Endothelial cell (in vitro differentiated cells): ENCODE measurements at places on chromosomes 2 and 18. TPM values are rescaled to one million over a fixed set of nuclear protein-coding genes. Genes with fewer than 3 reads are reported as not detected.

DNA sequence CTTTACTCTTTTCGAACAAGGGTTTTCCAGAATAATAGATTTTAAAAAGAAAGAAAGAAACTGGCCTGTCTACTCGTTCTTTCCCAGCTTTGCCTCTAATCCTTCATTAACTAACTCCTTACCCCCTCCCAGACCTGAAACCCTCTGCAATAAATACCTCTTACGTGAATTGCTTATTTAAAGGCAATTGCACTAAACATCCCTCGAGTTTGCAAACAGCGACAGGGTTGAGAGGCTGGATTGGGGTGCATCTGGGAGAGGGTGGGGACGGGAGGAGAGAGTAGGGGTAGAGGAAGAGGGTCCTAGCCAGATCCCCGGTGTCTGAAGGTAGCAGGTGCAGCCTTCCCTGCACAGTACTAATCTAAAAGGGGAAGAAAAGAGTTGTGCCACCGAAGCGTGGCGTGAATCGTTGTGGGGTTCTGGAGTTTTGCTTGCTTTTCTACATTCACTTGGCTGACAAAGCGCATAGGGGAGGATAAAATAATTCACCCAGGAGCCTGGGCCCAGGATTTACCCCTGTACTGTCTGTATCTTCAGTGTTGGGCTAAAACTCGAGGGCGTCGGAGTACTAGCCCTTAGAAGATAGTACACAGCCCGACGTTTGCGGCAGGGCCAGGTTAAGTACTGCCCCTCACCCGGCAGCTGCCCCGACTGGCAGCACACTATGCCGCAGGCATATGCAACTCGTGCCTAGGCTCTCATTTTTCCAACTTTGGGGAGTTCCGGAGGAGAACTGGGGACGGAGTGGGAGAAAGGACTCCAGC, 1.9 kb upstream of the NEUROD1 start:
- no peak overlapping the region for H3K27ac ChIP-seq
- H3K4me1 ChIP-seq: peaks cover 38% of the 10 kb centered on the region
- no peak for DNase-seq

- H3K27ac ChIP-seq: no peak overlapping the region
- H3K4me1 ChIP-seq: no peaks in the 10 kb centered on the region
- H3K27me3 ChIP-seq: no peaks in the 10 kb centered on the region
- no peak overlapping the region for H3K4me3 ChIP-seq
Measured at GRCh38 chr2:17249249-17249648, 269.0 kb downstream of the RAD51AP2 start.

DNA sequence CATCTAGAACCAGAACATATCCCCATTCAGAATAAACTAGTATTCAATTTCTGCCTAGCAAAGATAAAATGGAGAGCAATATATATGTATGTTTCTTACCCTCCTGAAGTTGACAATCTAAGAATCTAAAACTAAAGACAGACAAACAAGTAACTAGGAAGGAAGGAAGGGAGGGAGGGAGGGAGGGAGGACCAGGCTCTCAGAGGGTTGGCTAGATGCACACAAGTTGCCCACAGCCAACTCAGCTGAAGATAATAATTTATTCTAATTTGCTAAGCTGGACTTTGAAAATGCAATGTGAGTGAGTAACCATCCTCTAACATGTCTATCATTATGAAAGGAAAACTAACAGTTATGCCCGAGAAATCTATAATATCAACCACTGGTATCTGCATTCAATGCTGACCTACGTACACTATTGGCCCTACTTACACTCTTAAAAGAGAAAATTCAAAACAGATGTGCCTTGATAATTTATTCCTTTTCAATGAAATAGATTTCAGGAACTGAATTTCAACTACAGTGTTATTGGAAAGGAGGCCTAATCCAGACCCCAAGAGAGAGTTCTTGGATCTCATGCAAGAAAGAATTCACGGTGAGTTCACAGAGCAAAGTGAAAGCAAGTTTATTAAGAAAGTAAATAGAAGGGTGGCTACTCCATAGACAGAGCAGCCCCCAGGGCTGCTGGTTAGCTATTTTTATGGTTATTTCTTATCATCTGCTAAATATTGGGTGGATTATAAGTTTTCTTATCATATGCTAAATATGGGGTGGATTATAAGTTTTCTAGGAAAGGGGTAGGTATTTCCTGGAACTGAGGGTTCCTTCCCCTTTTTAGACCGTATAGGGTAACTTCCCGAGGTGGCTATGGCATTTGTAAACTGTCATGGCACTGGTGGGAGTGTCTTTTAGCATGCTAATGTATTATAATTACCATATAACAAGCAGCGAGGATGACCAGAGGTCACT, 288.5 kb upstream of the SLC39A10 start:
- no peaks in the 10 kb centered on the region for H3K36me3 ChIP-seq
- no peak for DNase-seq
- H3K27me3 ChIP-seq: peaks cover 3% of the 10 kb centered on the region
- H3K4me3 ChIP-seq: no peak overlapping the region
- no peaks in the 10 kb centered on the region for H3K4me1 ChIP-seq
- no peak overlapping the region for H3K27ac ChIP-seq

DNA sequence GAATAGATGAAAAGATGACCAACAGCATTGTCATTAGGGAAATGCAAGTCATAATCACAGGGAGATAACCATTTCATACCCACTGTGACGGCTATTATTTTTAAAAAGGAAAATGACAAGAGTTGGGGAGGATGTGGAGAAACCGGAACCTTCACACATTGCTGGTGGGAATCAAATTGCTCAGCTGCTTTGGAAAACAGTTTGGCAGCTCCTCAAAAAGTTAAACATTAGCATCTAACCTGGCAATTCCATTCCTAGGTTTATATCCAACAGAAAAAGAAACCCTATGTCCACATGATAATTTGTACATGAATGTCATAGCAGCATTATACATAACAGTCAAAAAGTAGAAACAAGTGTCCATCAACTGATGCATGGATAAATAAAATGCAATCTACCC, 58.2 kb downstream of the KCNG3 start:
- no peak overlapping the region for H3K4me3 ChIP-seq
- H3K4me1 ChIP-seq: no peaks in the 10 kb centered on the region
- no peak for DNase-seq
- no peaks in the 10 kb centered on the region for H3K27me3 ChIP-seq
- H3K27ac ChIP-seq: no peak overlapping the region
- H3K36me3 ChIP-seq: no peaks in the 10 kb centered on the region

- no peaks in the 10 kb centered on the region for H3K27me3 ChIP-seq
- DNase-seq: no peak
- no peaks in the 10 kb centered on the region for H3K36me3 ChIP-seq
- no peak overlapping the region for H3K27ac ChIP-seq
- H3K4me3 ChIP-seq: no peak overlapping the region
Measured at GRCh38 chr2:143321994-143322393, 192.8 kb downstream of the ARHGAP15 start.

DNA sequence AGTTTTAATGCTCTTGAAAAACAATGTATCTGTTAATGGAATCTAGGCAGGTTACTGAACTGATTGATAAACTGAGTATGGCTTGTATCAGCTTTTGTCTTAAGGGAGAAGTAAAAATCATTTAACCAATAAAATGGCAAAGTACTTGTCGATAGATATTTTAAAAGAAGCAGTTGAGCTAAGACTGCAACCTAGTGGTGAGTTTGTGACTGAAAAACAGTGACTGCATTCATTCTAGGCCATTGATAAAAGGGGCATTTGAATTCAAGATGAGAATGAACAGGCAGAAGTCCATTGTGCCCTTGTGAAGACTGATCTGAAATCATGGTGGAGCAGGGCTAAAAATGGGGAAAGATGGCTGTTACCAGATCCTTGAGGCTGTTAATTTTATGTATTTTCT, 59.4 kb upstream of the MSTN start:
- no peaks in the 10 kb centered on the region for H3K36me3 ChIP-seq
- peaks cover 9% of the 10 kb centered on the region for H3K4me1 ChIP-seq
- no peak overlapping the region for H3K4me3 ChIP-seq

DNA sequence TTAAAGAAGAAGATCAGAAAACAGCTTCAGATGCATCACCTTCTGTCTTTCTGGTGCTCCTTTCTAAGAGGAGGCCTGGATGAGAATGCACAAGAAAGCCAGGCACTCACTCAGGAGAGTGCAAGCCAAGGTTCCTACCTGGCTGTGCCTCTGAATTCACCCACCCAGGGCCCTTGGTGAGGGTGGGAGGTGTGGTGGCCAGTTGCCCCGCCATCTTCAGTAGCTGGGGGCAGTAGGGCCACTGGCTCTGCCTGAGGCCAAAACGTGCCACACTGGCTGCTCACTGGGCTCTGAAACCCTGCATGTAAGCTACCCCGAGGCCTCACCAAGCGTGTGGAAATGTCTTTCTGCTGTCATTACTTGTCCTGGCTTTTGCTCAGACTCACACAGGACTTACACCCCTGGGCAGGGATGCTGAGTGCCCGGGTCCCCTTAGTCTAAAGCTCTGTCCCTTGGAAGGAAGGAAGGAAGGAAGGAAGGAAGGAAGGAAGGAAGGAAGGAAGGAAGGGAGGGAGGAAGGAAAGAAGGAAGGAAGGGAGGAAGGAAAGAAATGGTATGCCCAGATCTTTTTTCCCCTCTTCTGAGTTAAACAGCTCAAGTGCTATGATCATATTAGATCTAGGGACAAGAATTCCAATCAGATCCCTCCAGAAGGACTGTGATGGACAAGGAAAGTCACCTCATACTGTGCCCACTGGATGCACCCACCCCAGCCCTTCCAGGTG, 8.5 kb upstream of the LBH start:
- no peak overlapping the region for H3K4me3 ChIP-seq
- H3K4me1 ChIP-seq: peaks cover 37% of the 10 kb centered on the region
- no peak for DNase-seq
- H3K36me3 ChIP-seq: no peaks in the 10 kb centered on the region

- H3K27me3 ChIP-seq: no peaks in the 10 kb centered on the region
- no peak overlapping the region for H3K27ac ChIP-seq
- DNase-seq: no peak
- no peaks in the 10 kb centered on the region for H3K4me1 ChIP-seq
Measured at GRCh38 chr2:200066417-200066816, 111.0 kb downstream of the MAIP1 start.

DNA sequence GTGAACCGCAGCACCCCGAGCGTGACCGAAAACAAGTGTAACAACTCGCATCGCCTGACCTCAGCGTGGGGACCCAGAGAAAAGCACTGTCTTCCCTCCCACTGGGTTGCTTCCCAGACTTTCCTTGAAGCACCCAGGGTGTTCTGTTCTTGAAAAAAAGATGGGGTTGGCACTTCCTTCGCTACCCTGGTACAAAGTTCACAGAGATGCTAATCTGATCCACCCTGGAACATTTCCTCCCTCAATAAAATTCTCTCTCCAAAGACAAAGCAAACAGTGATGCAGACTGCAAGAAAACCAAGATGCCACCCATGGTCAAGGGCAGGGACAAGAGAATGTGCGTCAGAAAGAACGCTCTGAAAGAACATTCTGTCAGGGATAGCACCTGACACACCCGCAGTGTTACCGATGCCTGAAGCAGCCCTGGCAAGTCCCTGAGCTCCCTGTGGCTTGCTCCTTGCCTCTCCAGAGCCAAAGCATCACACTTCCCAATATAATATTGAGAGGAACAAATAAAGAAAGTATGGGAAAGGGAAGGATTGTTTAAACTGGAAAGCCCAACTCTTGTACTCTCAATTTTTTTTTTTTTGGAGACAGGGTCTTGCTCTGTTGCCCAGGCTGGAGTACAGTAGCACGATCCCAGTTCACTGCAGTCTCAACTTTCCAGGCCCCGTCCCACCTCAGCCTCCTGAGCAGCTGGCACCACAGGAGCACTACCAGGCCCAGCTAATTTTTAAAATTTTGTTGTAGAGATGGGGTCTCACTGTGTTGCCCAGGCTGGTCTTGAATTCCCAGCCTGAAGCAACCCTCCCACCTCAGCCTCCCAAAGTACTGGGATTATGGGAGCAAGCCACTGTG, 70.7 kb downstream of the TBC1D8 start:
- no peak for DNase-seq
- H3K36me3 ChIP-seq: peaks cover 23% of the 10 kb centered on the region
- H3K27ac ChIP-seq: no peak overlapping the region
- no peaks in the 10 kb centered on the region for H3K27me3 ChIP-seq
- H3K4me1 ChIP-seq: no peaks in the 10 kb centered on the region

DNA sequence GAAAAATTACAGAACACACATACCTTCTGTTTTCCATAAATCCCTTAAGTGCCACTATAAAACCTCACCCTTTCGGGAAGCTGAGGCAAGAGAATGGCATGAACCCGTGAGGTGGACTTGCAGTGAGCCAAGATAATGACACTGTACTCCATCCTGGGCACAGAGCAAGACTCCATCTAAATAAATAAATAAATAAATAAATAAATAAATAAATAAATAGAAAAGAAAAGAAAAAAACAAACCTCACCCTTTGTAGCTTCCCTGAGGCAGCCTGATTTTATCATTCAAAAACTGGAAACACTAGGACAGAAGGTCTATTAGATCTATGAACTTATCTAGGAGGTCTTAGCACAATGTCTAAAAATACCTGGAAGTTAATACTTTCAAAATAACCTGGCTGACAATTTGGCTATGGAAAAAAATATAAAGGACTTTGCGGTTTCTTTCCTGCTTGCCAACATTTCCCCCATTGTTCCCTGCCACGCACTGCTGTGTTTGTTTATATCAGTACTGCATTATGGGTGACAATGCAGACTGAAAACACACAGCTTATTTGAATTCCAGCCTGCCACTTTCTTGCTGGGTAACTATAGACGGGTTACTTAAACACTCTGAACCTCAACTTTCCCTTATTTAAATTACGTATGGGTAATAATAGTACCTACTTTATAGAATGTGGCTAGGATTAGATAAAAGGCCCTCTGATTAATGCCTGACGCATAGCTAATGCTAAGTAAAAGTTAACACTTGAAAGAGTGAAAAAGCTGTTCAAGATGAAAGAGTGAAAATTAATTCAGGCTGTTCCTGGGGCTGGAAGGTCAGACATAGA, 313.0 kb downstream of the RDH14 start:
- DNase-seq: no peak
- no peaks in the 10 kb centered on the region for H3K27me3 ChIP-seq
- H3K4me3 ChIP-seq: no peak overlapping the region
- peaks cover 6% of the 10 kb centered on the region for H3K4me1 ChIP-seq
- no peaks in the 10 kb centered on the region for H3K36me3 ChIP-seq

The CPO gene
- total RNA-seq: not detected

The TMEM169 gene
- total RNA-seq: 3.2 TPM

The OSR1 gene
- 0.26 TPM for total RNA-seq

The AMER3 gene
- 0.18 TPM for total RNA-seq

The FNDC4 gene
- 26.4 TPM for total RNA-seq

The ZNF396 gene
- 0.92 TPM for total RNA-seq
